T-helper 2 cell treated with Interferon-gamma antibody and Interleukin-4, amounts not matched to agents 5 μg/mL and 100 μg/mL, for 36 hours (primary cell): ENCODE measurements at places on chromosomes 2 and 18.

GRCh38 chr2:71555798-71556454 is 102.6 kb downstream of the DYSF start:
- DNase-seq: no peak

- no peak for DNase-seq
These were observed 778 bp upstream of the INPP1 start for GRCh38 chr2:190342611-190343010.

- no peak for DNase-seq
These were observed 34.7 kb downstream of the UNC80 start for GRCh38 chr2:209806318-209806717.

DNA sequence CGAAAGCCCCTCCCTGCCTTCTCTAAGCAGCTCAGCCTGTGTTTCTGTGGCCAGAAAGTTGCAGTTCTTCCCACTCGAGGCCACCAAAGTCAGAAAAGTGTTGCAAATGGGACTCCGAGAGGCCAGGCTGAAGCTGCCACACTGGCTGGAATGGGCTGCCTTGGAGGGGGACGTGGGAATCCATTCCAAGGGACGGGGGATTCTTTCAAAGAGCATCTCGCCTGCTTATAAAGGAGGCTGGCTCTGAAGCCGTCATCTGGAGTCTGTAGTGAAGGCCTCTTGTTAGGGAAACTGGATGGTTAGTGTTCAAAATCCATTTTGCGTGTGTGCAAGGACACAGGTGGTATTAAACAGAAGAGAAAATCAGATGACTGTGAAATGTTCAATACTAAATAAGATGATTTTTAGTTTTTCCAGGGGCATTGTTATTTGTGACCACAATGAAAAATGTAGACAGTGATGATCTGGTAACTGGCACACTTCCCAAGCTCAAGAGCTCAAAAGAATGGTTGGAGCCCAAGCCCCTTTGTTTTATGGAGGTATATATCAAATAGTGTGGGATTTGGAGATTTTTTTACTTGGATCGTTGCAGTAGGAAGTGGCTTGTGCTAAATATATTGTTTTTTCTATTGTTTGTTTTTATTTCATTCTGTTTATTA is 782 bp downstream of the FAM228B start:
- no peak for DNase-seq

DNA sequence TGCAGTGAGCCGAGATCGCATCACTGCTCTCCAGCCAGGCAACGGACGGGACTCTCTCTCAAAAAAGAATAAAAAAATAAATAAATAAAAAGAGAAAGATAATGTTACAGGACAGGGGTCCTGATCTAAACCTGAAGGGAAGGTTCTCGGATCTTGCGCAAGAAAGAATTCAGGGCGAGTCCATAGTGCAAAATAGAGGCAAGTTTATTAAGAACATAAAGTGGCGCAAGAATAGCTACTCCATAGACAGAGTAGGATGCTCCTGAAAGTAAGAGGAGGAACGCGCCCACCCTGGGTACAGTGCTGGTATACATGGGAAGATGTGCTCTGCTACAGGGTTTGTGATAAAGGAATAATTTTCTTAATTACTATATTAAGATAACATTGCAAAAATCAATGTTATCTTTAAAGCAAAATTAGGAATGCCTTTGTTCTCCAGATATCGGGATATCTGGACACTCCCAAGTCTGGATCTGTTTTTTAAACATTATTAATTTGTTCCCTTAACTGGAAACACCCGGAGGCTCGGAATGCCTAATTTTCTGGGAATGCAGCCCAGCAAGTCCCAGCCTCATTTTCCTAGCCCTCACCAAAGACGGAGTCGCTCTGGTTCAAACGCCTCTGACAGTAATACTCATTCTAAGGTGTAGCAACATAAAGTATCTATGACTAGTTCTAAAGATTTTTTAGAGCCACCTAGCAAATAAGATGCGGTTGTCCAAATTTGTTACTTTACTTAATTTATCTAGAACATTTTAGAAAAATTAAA is 38.8 kb downstream of the ACSL3 start:
- DNase-seq: no peak

GRCh38 chr2:98455494-98455976 is 10.9 kb downstream of the INPP4A start:
- peak; percentile 45 for DNase-seq

GRCh38 chr2:112183327-112184025 is 45.3 kb downstream of the FBLN7 start:
- no peak for DNase-seq
